ENCODE measurements at places on chromosomes 13 and 19.

DNA sequence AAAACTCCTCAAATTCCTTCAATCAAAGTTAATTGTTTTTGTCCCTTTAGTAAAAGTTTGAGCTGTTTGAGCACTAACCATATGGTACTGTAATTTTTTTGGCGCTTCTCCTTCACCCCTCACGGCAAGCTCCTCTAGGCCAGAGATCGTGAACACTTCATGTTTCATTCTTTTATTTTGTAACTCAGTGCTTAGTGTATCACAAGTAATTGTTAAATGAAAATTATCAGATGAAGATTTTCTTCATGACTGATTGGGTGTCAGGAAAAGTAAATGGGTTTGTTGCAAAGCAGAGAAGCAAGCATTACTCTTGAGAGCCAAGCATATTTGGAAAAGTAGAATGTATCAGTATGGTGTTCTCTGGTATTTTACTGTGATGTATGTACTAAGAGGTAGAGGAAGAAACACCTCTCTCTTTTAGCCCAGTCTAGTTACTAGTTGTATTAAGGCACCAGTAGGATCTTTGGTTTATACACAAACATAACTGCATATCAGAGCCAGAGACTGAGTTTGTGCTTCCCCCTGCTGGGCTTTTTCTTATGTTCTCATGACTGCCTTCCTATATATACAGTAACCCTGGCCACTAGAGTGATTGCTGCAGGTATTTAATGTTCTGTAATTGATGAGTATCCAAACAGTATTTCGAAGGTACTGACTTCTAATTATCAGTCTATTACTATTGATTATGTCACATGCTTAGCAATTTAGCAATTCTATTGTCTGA lies 202.3 kb upstream of the KLHL1 start:
- DNase-seq, result no peak

GRCh38 chr13:70668293-70668692 lies 560.0 kb upstream of the KLHL1 start:
- DNase-seq, result no peak

DNA sequence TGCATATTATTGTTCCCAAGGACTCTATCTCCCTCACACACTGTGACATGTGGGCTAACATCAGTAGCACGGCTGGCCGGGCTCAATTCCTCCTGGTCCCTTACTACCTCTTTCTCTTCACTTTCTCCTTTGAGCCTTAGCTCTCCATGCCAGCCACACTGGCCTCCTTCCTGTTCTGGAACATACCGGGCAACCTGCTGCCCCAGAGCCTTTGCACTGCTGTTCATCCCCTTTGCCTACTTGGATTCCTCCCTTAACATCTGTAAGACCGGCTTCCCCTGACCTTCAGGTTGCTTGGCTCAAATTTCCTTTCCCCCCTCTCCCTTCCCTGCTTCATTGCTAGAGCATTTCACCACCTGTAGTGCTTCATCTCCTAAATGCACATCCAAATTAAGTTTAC lies 17.1 kb downstream of the IRS2 start:
- DNase-seq, result no peak

DNA sequence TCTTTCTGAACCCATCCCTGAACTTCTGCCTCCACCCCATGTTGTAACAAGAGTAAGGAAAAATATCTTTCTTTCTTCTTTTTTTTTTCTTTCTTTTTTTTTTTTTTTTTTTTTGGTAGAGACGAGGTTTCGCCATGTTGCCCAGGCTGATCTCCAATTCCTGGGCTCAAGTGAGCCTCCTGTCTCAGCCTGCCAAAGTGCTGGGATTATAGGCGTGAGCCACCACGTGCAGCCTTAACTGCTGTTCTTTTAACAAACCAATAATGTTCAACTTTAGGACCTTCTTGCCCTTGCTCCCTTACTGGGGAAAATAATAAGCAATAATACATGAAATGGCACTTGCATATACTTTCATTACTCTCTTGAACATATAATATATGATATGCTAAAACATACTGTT lies 19.6 kb downstream of the GPR183 start:
- no peak for DNase-seq

DNA sequence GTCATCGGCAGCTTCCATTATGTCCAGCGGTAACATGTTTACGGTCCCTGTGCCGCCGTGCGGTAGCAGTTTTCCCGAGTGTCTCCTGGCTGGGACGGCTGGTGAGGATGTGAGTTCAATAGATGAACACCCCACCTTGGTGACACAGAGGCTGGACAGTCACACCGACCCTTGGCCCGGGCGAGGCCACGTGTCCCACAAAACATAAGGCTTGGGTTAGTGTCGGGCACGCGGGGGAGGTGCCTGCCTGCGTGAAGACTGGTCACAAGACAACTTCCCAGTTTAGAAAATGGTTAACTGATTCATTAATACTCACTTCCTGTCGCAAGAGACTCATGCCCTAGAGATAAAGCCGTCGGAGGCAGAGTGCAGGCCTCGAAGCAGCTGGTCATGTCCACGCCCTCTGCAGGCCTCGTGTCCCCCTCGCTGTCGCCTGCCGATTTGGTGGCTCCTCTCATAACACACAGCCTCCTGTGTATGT lies 17.2 kb downstream of the RASA3 start:
- no peak for DNase-seq

DNA sequence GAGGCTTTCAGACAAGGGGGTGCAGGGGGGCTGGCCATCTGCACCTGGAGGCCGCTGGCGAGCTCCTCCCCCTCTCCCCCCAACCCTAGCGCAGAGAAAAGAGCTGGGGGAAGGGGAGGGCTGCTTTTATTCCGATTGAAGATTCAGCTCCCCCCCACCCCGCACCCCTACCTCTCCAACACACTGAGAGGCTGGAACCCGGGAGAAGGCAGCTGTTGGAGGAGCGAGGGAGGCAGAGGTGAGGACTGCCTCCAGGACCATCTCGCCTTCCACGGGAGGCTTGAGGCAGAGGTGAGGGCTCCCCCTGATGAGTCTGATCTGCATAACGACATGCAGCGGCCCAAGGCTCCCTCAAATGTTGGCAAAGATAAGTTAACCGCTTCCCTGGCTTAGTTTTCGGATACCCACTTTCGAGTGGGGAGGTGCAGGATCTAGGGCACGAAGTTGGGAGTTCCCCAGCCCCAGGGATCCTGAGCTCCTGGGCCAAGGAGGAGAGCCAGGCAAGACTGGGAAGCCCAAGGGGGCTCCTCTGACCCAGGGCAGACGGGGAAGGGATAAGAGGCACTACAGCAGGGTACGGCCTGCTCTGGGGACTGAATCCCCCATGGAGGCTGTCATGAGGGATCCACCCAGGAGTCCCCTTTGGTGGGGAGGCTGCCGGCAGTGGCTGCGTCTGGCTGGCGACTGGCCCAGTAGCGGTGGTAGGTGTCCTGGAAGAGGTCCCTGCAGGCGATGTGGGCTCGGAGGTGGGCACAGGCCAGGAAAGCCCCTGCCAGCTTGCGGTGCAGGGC lies 1.2 kb upstream of the NUMBL start:
- DNase-seq, result no peak

DNA sequence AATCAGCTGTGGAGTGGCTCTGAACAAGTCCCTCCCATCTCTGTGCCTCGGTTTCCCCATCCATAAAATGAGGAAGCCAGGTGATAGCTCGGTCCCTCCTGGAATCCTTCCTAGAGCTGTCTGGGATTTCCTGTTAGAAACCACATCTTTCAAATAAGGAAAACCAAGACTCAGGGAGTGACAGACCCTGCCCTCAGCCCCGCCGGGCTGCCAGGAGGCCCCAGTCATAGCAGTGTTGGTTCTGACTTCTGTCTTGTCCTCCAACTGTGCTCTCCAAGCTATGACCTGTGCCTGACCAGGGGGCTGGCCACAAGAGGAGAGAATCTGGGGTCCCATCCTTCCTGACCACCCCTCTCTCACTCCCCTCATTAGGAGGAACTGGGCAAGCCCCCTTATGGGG lies 1.1 kb upstream of the SHD start:
- DNase-seq, result no peak

DNA sequence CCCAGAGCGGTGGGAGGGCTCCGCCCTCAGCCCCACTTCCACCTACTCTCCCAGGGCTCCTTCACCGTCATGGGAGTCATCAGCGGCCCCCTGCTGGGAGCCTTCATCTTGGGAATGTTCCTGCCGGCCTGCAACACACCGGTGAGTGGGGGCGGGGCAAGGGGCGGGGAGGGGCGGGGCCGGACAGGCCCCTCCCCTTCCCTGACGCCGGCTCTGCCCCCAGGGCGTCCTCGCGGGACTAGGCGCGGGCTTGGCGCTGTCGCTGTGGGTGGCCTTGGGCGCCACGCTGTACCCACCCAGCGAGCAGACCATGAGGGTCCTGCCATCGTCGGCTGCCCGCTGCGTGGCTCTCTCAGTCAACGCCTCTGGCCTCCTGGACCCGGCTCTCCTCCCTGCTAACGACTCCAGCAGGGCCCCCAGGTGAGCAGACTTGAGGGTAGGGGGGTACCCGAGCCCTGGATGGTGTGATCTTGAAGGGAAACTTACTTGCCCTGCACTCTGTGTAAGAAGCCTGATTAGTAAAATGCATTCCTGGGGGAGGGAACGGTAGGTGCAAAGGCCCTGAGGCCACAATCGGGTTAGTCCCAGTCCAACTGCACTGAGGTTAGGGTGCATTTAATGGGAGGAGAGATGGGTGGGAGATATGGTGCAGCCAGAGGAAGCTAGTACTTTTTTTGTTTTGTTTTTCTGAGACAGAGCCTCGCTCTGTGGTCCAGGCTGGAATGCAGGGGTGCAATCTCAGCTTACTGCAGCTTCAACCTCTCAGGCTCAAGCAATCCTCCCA lies 12.1 kb downstream of the SLC5A5 start:
- no peak for DNase-seq

DNA sequence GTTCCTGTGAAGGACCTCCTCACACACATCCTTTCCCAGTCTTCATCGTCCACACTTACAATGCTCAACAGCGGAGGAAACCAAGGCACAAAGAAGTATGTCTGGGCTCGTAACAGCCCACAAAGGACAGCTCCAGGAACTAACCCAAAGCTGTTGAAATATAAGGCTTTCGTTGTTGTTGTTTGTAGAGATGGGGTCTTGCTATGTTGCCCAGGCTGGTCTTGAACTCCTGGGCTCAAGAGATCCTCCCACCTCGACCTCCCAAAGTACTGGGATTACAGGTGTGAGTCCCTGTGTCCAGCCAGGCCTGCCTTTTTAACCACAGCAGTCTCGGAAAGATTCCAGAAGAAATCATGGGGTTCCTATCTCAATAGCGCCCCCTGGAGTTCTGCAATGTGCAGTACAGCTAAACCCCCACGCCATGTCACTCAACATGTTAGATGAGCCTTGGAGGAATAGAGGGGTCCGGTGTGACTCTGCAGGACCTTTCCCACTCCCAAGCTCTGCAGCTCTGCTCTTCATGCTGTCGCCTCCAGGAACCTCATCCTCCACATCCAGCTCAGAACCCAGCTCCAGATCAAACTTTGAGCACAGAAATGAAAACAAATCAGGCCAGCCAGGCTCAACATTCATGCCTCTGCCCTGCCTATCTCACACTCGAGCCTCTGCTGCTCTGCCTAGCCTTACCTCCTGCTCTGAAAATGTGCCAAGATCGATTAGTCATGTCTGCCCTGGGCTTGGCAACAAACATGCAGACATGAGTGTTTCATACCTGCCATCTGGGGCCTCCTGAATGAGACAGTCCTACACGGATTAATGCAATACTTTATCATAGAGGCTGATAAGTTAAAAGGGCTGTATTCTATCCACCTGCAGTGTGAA lies 7.5 kb downstream of the PLA2G4C start:
- no peak for DNase-seq

- DNase-seq, result no peak
Measured at GRCh38 chr19:48938256-48938655, 4.8 kb downstream of the DHDH start.
